ENCODE measurements at places on chromosomes 7 and 10. TPM values are rescaled to one million over a fixed set of nuclear protein-coding genes. Genes with fewer than 3 reads are reported as not detected.

WDFY4 gene
- 4.9 TPM for total RNA-seq

DNA sequence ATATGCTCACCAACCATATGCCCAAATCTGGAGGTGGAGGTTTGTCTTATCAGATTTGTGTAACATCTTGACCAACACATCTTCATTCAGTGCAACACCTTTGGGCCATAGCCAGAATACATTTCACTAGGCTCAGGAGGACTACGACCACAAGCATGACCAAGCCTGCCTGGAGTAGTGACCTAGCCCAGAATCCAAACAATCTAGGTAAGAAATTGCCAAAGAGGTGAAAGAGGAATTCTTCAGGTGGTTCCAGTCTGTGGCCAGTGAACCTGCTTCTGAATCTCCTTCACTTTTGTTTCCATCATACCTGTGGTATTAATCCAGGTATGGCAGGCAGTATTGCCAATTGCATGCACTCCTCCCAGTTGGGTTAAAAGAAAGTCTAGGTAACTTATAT, 112.8 kb upstream of the RAB18 start:
- DNase-seq = no peak

GRCh38 chr7:11297764-11298163, 324.1 kb downstream of the PHF14 start:
- DNase-seq = no peak

- DNase-seq = no peak
Measured at GRCh38 chr10:6255548-6256061, 52.9 kb downstream of the PFKFB3 start.

VAX1 gene
- not detected for total RNA-seq

GNA12 gene
- total RNA-seq = 22.1 TPM

DNA sequence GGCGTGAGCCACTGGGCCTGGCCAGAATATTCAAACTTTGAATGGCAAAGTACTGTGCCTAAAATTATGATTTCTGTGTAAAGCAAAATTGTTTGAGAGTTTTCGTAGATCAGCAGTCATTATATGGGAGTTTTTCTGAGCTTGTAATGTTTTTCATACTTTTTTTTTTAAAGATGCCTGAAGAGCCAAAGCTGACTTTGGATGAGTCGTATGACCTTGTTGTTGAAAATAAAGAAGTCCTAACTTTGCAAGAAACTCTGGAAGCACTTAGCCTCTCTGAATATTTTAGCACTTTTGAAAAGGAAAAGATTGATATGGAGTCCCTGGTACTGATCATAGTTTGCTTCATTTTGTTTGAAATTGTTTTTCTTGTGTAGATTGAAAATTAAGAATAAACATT, 26.7 kb downstream of the SEC23IP start:
- DNase-seq = no peak

DNA sequence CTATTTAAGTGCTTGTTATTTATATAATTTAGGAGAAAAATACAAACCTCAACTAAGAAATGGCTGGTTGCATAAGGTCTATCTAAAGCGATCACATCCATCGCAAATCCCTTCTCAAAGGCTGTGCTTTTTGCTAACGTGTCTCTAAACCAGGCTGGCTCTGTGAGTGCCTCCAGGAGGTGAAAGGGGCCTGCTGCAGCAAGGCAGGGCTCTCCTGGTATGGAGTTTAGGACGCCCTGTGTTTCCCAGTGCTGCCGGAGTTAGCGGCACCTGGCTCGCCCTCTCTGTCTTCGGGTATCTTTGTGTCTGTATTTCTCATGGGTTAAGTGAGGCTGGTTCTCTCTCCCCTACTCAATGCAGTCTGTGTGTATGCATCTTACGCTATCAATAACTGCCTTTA, 68.4 kb upstream of the ATP6V0A4 start:
- no peak for DNase-seq

DNA sequence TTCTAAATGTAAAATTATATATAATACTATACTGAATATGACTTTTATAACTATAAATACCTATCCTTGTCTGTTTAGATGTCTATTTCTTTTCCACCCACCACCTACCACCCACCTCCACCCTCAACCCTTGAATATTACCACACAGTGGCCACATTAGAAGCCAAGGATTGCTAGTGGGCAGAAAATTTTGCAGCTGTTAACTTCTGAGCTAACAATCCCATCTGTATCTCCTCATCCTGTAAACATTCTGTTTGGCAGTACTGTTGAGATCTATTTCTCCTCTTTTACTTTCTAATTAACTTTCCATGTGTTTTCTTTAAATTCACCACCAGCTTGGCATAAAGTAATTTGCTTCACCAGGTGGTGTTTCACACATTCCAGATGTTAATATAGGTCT, 281.1 kb upstream of the BMPER start:
- DNase-seq = no peak

- DNase-seq = no peak
Measured at GRCh38 chr10:26457088-26457487, 18.9 kb downstream of the APBB1IP start.

DNA sequence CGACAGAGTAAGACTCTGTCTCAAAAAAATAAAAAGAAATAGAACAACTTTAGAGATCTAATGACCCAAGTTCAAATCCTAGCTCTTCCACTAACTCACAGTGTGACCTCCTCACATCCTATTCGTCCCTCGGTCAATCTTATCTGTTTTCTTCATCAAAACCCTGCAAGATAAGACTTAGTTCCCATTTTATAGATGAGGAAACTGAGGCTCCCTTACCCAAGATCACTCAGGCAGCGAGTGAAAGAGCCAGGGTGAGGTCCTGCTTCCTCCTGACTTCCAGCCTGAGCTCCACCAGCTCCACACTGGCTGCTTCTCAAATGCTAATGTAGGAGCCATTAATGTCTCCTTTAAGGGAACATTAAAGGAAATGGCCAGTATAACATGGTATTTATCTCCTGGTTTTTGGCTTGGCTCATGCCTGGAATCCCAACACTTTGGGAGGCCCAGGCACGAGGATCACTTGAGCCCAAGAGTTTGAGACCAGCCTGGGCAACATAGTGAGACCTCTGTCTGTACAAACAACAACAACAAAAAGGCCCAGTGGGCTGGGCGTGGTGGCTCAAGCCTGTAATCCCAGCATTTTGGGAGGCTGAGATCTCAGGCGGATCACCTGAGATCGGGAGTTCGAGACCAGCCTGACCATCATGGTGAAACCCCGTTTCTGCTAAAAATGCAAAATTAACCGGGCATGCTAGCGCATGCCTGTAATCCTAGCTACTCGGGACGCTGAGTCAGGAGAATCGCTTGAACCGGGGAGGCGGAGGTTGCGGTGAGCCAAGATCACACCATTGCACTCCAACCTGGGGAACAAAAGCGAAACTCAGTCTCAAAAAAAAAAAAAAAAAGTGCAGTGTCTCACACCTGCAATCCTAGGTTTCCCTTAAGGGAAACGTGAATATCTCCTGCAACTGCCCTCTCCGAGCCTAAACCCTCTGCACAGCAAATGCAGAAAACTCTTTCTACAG, 3.4 kb upstream of the RHBDD2 start:
- DNase-seq = no peak

DNA sequence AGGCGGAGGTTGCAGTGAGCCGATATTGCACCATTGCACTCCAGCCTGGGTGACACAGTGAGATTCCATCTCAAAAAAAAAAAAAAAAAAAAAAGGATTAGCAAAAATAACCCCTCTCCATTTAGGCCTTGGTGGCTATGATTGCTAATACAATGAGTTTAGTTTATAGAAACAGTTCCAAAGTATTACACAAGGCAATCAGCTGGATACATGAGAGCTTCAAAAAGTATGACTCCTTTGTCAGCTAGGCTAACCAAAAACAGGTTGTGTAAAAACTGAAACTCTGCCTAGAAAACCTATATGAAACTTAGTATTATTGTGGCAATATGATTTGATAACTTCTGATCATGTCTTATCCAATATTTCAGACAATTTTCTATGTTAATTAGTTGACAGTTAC, 57.2 kb downstream of the SUGCT start:
- DNase-seq = no peak

DNA sequence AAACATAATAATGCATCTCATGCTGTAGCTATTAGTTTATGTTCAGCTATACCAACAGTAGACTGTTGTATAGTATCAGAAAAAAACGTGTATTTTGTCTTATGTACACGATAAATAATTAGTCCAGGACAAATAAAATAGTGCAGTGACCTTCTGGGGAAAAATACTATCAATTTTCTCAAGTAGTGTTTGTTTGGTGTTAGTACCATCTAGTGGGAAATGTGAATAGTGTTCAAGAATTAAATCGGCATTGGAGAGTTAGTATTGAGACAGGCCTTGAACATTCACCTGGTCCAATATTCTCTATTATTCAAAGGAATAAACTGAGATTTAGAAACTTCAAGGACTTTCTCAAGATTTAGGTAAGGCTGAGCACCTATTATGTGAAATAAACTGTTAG, 21.7 kb upstream of the OR2A5 start:
- DNase-seq = no peak

DNA sequence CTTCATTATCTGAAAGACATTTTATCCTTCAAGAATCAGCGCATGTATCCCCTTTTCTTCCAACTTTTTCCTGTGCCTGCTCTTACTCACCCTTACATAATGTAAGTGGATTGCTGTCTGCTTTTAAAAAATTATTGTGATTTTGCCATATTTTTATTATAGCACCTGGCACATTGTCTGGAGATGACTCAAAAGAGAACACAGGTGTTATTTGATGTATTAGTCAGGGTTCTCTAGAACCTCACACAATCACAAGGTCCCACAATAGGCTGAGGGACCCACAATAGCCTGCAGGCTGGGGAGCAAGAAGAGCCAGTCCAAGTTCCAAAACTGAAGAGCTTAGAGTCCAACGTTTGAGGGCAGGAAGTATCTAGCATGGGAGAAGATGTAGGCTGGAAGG, 390.0 kb downstream of the EXOC4 start:
- no peak for DNase-seq

- no peak for DNase-seq
Measured at GRCh38 chr10:106181501-106181900, 983.0 kb downstream of the SORCS1 start.

DNA sequence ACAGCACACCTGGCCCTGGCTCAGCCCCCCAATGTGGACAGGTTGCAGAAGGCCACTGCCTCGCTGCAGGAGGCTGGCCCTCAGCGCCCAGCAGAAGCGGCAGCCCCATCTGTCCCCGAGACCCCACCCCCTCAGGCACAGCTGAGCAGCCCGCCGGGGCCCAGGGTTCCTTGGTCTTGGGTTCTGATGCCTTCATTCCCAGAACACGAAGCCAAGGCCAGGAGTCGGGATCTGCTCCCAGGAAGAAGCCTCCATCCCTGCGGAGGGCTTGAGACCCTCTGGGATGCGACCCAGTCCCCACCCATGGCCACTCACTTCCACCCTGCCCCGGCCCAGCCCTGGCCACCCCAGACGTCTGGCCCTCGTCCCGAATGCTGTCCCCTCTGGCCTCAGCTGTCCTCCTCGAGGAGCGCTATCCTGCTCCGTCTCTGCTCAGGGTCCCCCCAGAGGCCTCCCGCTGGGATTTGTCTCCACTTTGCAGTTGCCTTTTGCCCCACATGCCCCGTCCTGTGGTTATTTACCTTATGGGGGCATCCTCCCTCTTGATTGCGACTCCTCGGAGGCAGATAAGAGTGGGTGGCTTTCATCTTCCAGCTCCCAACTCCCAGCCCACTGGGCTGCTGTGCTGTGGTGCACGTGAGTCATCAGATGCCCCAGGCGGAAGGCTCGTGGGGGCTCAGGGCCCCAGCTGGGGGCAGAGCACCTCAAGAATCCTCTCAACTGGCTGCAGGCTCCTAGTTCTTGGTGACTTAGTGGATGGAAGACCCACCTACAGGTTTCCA, 97.5 kb downstream of the MKI67 start:
- DNase-seq = no peak

DNA sequence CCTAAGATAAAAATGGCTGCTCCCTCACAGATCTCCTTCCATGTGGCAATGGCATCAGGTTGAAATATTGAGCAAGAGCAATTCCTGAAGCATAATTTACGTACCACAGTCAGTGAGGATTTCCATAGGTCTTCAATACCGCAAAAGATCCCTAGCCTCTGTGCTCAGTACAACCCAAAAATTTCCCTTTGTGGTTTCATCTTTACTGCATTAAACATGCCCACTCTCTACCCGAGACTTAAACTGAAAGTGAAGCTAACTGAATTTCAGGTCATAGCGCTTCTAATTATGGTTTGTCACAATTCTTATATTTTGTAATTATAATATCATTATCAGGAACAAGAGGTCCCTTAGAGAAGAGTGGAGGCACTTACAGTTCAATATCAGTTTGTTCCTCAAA, 1071.1 kb downstream of the XPNPEP1 start:
- no peak for DNase-seq

- DNase-seq = no peak
Measured at GRCh38 chr10:110544958-110545537, 22.4 kb upstream of the SMC3 start.

DNA sequence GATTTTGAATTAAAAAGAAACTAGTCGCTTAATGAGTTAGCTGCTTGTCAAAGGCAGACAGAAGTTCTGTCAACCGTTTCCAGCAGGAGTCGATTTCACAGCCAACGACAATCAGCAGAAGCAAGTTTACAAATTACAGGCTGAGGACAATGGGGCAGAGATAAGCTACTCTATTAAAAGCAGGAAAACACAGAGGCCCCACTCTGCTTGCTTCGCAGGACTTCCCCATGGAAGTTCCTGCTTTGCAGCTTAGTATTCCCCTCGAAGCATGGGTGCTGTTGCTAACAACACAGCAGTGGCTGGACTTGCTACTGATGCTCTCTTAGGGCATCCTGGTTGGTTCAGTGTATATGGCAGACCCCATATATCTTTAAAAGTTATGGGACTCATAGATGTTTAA, 50.8 kb upstream of the KLF6 start:
- no peak for DNase-seq

EGFR gene
- 28.2 TPM for total RNA-seq

SPDYE2 gene
- 0.16 TPM for total RNA-seq

GRCh38 chr7:54166419-54166818, 375.8 kb upstream of the VSTM2A start:
- no peak for DNase-seq

CNTNAP2 gene
- total RNA-seq = 23.3 TPM

ABCB1 gene
- total RNA-seq = 2.4 TPM

DNA sequence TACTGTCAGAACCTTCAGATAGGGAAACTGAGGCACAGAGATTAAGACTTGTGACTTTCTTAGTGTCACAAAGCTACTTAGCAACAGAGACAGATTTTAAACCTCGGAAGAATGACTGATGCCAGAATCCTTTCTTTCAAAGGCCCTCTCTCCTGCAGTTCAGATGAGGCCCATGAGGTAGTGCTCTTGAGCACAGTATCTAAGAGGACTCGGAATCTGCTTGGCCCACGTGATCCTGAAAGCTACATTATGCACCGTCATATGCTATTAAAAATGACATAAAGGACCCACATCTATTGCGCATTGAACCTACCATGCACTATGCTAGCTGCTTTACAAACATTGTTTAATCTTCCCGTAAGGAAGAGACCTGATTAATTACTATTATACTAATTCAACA, 355.9 kb downstream of the SFMBT2 start:
- DNase-seq = no peak

UBTD1 gene
- total RNA-seq = 3.5 TPM

EBLN1 gene
- not detected for total RNA-seq

HECTD2 gene
- total RNA-seq = 100 TPM
